ENCODE measurements at places on chromosomes 16 and 17. TPM values are rescaled to one million over a fixed set of nuclear protein-coding genes. Genes with fewer than 3 reads are reported as not detected.

GRCh38 chr16:17529982-17530760 lies 59.4 kb upstream of the XYLT1 start:
- no peak overlapping the region for H3K4me3 ChIP-seq
- H3K36me3 ChIP-seq: no peaks in the 10 kb centered on the region
- no peaks in the 10 kb centered on the region for H3K4me1 ChIP-seq
- no peak overlapping the region for H3K27ac ChIP-seq

- peaks cover 69% of the 10 kb centered on the region for H3K36me3 ChIP-seq
- H3K4me1 ChIP-seq: no peaks in the 10 kb centered on the region
- no peak overlapping the region for H3K4me3 ChIP-seq
- H3K27ac ChIP-seq: no peak overlapping the region
- DNase-seq: no peak
- no peaks in the 10 kb centered on the region for H3K27me3 ChIP-seq
These were observed 6.5 kb downstream of the MARF1 start for GRCh38 chr16:15636392-15636873.

DNA sequence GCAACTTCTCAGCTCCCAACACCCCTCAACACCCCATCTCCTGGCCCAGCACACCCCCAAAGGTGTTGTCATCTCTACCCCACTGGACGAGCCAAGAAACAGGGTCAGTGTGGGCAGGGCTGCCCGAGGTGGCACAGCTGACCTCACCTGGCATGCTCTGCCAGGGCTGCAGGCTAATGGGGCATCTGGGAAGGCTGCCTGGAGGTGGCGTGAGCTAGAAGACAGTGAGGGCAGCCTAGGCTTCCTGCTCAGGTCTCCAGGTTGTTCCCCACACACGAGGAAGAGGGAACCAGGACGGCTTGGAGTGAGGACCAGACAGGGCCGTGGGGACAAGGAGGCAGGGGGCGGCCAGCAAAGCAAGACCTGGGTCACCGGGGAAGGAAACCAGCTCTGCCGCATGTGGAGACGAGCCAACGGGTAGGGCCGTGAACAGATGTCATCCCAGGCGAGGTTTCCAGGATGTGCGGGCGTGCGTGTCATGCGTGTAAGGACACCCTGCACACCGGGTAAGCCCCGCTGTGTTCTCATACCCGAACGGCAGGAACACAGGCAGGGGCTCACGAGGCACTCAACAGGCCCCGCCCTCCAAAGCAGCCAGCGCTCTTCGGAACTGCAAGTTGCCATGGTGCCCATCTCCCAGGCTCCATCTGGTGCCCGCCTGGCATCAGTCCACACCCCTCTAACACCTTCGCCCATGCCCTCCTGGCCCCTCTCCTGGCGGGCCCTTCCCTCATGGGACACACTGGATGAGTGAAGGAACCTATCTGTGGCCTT lies 29.6 kb upstream of the PVALEF start:
- no peaks in the 10 kb centered on the region for H3K36me3 ChIP-seq
- H3K4me1 ChIP-seq: no peaks in the 10 kb centered on the region
- no peak overlapping the region for H3K4me3 ChIP-seq

DDX28 gene
- 5.4 TPM for total RNA-seq

Measured in right lobe of liver (tissue), 6 donors.